ENCODE measurements at places on chromosomes 16 and 17.

- DNase-seq: no peak
These were observed 232.1 kb downstream of the C16orf78 start for GRCh38 chr16:49605536-49606254.

DNA sequence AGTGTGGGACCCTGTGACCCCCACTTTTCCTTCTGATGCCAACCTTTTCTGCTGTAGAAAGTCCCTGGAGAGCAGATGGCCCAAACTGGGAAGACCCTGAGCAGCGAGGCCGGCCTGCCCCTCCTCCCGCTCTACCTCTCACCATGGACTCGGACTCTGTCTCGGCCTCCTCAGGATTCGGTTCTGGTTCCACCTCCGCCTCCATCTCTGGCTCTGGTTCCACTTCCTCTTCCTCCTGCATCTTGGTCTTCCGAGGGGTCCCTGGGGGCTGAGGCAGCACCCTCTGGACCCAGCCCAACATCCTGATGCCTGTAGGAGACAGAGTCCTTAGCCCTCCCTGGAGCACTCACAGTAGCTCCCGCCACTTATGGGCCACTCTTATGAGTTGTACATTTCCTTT, 3.9 kb downstream of the CNGB1 start:
- no peak for DNase-seq

- peak; percentile 25 for DNase-seq
These were observed 24.4 kb upstream of the ADCY9 start for GRCh38 chr16:4140652-4141051.

- DNase-seq: no peak
These were observed 390.3 kb downstream of the SLC39A11 start for GRCh38 chr17:72702136-72702735.

- no peak for DNase-seq
These were observed 98.3 kb upstream of the GOT2 start for GRCh38 chr16:58832386-58832895.

GRCh38 chr17:55690105-55690508, 32.6 kb downstream of the TMEM100 start:
- no peak for DNase-seq

GRCh38 chr17:6787081-6787693, 11.2 kb downstream of the FBXO39 start:
- DNase-seq: no peak

DNA sequence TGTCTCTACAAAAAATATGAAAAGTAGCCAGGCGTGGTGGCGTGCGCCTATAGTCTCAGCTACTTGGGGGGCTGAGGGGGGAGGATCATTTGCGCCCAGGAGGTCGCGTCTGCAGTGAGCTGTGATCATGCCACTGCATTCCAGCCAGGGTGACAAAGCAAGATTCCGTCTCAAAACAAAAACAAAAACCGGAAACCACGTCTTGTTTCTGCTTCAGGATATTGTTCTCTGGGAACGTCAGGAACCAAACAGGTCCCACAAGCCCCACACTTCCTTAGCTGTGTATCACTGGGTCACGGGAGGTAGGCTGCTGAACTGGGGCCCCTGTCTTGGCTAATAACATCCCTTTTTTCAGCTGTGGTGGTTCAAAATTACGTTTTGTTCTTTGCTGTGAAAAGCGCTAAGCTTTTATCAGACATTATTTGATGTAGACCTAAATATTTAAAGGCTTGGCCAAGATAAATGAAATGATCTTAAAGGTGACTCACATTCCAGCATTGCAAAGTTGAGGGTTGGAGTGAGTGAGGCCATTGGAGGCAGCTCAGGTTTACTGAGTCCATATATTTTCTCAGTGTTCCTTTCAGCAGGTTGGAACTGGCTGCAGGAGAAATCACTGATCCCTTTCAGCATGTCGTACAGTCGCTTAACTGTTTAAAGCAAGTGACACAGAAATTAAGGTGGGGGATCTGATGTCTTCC, 16.4 kb upstream of the SEC14L1 start:
- DNase-seq: no peak

DNA sequence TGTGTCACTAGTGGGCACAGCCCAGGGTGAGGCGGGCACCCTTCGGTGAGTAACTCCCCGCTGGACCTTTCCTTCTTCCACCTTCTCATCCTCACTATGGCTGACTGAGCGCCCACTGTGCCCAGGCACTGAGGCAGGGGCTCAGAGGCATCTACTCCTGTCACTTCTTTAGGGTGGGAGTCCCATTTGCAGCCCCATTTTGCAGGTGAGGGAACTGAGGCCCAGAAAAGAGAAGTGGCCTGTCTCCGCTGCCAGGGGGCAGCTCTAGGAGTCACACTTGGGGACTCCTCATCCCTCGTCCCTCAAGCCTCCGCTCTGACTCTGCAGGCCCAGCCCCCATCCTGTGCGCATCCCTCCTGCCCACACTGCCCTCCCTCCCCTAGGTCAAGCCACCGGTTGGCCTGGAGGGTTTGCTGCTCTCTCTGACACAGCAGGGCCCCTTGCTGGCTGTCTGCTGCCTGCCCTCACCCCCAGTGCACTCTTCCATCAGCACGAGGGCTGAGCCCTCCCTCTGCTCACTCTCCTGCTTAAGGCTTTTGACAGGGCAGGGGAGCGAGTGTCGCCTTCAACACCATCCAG, 62.4 kb downstream of the CNGB1 start:
- no peak for DNase-seq

- no peak for DNase-seq
These were observed 5.3 kb downstream of the TMEM114 start for GRCh38 chr16:8585041-8585440.

- no peak for DNase-seq
These were observed 26.8 kb downstream of the REXO5 start for GRCh38 chr16:20833086-20833485.

DNA sequence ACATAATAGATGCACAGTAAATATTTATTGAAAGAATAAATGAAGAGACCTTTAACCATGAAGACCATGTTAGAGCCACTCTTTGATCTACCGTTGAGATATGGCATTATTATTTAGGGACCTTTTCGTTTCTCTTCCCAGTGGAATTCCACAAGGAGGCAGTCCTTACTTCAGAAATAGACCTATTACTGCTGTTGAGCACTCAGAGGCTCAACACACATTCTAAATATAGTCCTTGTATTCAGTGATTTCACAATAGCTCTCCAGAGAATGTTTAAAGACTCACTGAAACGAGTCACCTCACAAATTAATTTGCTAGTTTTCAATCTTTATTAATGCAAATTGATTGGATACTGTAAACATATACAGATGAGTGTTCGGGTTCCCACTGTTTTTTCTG, 603.8 kb downstream of the CDH8 start:
- DNase-seq: no peak

DNA sequence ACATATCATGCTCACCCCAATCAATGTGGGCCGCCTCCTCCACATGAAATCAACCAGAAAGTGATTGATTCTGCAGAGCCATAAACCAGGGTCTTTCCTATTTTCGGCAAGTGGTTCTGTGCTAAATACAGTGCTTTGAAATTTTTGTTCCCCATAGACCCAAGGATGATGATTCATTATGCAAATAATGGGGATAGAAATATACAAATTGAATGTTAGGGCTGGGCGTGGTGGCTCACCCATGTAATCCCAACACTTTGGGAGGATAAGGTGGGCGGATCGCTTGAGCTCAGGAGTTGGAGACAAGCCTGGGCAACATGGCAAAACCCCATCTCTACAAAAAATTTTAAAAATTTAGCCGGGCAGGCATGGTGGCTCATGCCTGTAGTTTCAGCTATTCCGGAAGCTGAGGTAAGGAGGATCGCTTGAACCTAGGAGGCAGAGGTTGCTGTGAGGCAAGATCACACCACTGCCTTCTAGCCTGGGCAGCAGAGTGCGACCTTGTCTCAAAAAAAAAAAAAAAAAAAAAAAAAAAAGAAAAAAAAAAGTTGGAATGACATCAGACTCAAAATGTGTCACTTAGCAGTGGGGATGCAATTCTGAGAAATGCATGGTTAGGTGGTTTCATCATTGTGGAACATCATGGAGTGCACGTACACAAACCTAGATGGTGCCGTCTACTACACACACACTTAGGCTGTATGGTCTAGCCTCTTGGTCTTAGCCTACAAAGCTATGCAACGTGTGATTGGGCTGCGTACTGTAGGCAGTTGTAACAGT, 581.7 kb downstream of the MAF start:
- DNase-seq: no peak

GRCh38 chr17:66343531-66344078, 41.2 kb downstream of the PRKCA start:
- no peak for DNase-seq

- no peak for DNase-seq
These were observed 6.3 kb downstream of the MYBBP1A start for GRCh38 chr17:4548721-4549531.

- DNase-seq: no peak
These were observed 669.3 kb downstream of the TOX3 start for GRCh38 chr16:51877686-51878085.

DNA sequence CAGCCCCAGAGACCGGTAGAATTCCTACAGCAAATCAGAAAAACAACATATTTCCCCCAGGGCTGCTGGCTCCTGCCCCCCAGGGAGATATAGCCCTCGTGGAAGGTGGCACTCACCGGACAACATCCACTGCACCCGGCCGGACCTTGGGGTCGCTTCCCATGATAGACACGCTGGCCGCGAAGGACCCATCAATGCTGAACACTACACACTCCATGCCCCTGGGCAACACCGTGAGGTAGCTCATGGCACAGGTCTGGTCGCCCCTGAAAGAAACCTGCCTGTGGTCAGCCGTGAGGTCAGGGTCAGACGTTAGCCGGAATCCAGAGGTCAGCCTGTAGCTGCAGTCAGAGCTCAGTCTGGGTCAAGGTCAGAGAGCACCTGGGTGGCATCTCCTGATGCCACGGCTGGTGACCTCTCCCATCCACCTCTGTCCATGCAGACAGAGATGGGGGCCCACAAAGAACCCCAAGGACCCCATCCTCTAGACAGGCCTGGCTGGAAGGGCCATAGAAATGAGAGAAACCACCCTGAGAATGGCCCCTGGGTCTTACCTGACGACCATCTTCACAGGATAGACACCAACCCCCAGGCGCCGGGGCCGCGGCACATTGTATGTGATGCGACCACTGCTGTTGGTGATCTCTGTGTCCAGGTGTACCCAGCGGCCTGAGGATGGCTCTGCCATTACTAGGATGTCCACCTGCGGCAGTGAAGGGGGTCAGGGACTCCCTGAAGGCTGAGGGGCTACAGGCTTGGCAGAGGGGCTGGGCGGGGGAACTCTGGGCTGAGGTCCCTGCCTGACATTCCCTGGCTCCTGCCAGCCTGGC, 19.6 kb downstream of the PIMREG start:
- no peak for DNase-seq

- DNase-seq: no peak
These were observed 26.7 kb downstream of the NECAB2 start for GRCh38 chr16:83994703-83995102.

DNA sequence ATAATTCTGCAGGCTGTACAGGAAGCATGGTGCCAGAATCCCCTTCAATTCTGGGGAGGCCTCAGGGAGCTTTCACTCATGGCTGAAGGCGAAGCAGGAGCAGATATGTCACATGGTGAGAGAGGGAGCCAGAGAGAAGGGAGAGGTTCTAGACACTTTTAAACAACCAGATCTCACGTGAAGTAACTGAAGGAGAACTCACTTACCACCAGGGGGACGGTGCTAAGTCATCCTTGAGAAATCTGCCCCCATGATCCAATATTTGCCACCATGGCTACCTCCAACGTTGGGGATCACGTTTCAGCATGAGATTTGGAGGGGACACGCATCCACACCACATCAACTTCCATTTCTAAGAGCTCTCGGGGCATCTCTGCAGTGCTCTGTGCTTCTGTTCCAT, 37.4 kb upstream of the GNA13 start:
- no peak for DNase-seq

GRCh38 chr17:21387616-21388015, 11.5 kb downstream of the KCNJ12 start:
- DNase-seq: no peak

GRCh38 chr17:77178050-77178449, 37.3 kb downstream of the SEC14L1 start:
- DNase-seq: no peak

DNA sequence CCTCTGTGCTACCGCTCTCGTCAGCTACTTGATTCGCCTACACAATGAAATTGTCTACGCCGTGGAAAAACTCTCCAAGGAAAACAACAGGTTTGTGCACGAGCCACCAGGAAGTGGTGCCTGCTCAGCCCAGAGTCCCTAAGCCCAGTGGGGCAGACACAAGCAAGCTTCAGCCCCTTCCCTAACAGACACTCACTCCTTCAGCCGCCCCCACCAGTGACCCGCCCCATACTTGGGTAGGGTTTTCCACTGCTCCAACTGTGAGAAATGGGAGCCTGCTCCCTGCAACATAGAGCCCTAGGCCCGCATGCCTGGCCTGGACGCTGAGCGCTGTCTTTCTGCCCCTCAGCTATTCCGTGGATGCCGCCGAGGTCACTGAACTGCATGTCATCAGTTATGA, 28.6 kb upstream of the ENDOV start:
- no peak for DNase-seq

GRCh38 chr17:34756637-34757021, 177.2 kb downstream of the TMEM132E start:
- no peak for DNase-seq

DNA sequence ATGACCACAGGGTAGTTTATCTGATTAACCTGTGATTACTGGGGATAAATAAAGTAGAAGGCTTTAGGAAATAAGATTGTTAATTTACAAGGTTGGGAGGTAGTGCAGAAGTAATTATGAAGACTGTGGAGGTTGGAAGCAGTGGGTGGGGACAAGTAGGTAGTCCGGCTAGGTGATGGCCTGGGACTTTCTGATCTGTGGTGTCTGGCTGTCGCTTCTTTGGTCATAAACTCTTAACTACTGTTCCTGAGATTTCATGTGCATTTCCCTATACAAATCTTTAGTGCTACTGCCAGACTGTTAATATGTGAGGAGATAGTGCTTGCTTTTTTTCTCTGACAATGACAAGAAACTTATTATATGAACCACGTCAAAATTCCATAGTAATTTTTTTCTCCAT, 19.5 kb upstream of the HNF1B start:
- DNase-seq: no peak

DNA sequence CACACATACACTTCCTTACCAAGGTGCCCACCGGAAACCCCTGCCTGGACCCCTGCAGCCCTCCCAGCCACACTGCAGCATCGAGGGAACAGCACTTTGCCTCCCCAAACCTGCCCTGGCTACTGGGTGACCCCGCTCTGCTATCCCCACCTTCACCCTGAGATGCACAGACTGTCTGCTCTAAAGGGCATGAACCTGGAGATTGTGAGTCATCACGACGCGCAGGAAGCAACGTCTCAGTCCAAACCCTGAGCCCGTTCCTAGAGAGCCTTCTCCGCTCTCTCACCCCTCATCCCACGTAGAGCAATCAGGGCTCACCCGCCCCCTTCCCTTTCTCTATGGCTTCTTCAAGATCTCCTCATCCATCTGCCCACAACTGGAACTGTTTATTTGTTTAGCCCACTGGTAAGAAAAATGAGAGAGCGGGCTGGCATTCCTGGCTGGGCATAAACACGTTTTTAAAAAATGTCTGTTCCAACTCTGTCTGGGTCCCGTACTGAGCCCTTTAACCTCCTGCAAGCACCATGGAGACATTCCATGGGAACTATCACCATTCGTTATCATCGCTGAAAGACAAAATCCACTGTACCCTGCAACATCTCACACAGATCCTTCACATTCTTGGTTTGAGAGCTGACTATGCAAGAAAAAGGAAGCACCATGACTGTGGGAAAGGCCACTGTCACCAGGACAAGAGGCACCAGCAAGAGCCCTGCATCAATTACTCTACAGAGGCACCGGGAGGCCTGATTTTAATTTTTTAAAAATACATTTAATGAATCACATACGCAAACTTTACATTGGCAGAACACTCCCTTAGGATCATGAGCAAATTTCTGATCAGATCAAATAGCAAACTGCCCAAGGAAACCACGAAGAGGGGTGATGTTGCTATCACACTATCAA, 28.2 kb downstream of the ZFHX3 start:
- no peak for DNase-seq
